Left lobe of liver (tissue), 2 donors: ENCODE measurements at places on chromosomes 6 and 20. TPM values are rescaled to one million over a fixed set of nuclear protein-coding genes. Genes with fewer than 3 reads are reported as not detected.

DNA sequence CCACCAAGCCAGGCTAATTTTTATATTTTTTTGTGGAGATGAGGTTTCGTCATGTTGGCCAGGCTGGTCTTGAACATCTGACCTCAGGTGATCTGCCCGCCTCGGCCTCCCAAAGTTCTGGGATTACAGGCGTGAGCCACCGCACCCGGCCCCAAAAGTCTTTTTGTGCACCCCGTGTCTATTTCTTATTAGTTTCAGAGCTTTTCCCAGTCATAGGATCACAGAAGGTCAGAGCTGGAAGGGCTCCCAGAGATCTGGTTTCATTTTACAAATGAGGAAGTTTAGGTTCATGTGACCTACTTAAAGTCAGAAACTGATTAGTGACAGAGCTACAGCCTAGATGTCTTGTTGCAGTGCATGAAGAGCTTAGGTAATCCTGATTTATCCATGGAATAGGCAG is 1.6 kb upstream of the OGFRL1 start:
- DNase-seq: no peak

DNA sequence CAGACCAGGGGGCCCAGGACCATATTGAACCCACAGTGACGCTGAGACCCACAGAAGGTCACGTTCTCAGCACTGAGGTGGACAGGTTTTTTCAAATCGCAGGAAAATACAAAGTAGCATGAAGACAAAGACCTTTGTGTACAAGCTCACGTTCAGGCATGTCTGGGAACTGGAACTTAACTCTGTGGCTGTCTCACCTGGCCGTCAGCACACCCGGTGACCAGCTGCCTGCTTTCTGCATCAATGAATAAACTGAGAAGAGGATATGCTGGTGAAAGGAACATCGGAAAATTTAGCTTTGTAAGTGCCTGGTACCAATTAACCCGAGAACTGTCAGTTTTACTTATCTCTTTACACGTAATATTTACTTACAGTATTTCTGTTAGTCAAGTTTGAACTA is 36.5 kb downstream of the WDR27 start:
- DNase-seq: no peak

LAMA4 gene
- 2.8 TPM for total RNA-seq

DNAH8 gene
- 0.03 TPM for total RNA-seq
